ENCODE measurements at places on chromosomes 1 and 21. TPM values are rescaled to one million over a fixed set of nuclear protein-coding genes. Genes with fewer than 3 reads are reported as not detected.
A peak's percentile ranks its signal among the peaks of the same experiment; 100 is the strongest.

DNA sequence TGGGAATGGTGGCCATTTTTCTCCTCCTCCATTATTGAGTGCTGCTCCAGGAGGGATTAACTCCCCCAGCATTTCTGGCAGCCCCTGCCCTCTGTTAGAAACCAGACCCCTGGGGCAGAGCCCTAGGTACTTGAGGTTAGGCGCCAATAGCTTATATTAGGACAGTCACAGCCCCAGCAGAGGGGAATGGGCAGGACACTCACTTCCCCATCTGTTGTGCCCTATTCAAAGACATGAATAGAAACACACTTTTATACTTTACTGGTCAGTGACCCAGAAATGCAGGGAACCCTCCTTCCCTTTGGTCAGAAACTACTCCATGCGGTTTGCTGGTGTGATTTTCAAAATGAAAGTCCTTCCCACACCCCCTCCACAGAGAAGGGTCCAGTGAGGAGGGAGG lies 267.7 kb downstream of the PTBP2 start:
- no peak for DNase-seq

GRCh38 chr21:33948096-33948950 lies 32.7 kb upstream of the ATP5PO start:
- DNase-seq, result peak; percentile 32

DNA sequence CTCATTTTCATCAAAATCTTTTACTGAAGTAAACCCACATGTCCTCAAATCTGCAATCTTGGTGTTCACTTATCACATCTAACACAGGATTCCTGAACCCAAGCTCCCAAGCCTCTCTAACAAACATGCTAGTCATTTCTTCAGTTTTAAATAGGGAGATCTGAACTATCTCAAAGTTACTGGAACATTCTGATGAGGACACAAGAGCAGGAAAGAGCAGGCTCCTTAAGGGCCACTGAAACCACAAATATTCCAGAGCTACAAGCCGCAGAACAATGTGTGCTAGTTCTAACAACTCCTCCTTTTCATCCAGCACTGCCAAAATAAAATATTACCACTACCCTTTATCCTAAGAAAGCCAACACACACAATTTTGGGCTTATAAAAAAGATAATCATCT lies 38.9 kb downstream of the WARS2 start:
- DNase-seq, result no peak

GRCh38 chr1:199858171-199858570 lies 169.3 kb upstream of the NR5A2 start:
- no peak for DNase-seq

GRCh38 chr1:231883382-231883781 lies 256.8 kb downstream of the DISC1 start:
- DNase-seq, result no peak

DNA sequence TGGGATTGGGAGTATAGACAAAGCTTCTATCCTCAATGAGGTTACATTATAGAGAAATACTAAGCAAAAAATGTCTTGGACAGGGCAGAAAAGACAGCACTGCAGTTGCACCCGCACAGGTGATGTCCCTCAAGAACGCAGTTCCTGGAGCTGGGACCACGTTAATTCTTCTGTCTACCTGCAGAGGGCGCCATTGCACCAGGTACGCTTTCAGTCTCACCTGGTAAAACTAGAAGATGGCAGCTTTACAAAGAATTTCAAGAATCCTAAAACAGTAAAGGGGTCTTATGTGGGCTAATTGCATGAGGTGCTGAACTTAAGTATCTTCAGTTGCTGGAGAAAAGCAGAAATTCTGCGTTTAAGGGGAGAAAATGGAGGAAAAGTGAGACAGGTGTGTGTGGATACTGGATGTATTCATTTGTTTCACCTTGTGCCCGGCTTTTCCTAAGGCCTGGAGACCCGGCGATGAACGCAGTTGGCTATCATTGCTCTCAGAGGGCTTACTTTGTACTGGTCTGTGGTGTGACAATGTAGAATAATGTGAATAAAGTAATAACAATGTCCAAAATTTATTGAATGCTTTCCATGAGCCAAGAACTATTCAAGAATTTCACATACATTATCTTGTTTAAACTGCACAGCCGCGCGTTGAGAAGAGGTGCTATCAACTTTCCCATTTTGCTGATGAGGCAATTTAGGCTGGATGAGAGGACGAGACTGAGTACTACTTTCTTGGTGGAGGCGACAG lies 276.3 kb upstream of the GREM2 start:
- DNase-seq, result no peak

- DNase-seq, result no peak
Measured at GRCh38 chr21:34899760-34900159, 149.3 kb downstream of the RUNX1 start.

GRCh38 chr1:158942490-158942889 lies 11.1 kb downstream of the PYHIN1 start:
- DNase-seq, result no peak

RHD gene
- polyA plus RNA-seq, result not detected

- no peak for DNase-seq
Measured at GRCh38 chr1:81125672-81126071, 675.1 kb upstream of the ADGRL2 start.

GRCh38 chr1:105485207-105485606 lies 1571.3 kb upstream of the PRMT6 start:
- DNase-seq, result no peak

GRCh38 chr1:48493970-48494769 lies 22.2 kb upstream of the SPATA6 start:
- DNase-seq, result peak; percentile 75

LMX1A gene
- polyA plus RNA-seq, result 0.29 TPM

Data from urinary bladder (tissue), 4 donors.